ENCODE measurements at places on chromosomes 4 and X.

DNA sequence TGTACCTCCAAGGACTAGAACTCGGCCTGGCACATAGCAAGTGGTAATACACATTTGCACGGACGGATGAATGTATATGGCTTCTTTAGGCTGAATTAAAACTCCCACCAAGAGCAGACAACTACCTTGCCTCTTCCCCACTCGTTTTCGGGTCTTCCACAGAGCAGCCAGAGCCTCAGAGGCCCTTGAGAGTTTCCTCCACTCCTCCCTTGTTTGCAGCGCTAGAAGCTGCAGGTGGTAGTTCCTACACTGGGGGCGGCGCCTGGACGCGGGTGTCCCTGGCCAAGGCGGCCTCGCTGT lies 10.2 kb upstream of the INTU start:
- DNase-seq, result no peak

- DNase-seq, result no peak
These were observed 110.1 kb downstream of the PGRMC2 start for GRCh38 chr4:128177498-128177897.

DNA sequence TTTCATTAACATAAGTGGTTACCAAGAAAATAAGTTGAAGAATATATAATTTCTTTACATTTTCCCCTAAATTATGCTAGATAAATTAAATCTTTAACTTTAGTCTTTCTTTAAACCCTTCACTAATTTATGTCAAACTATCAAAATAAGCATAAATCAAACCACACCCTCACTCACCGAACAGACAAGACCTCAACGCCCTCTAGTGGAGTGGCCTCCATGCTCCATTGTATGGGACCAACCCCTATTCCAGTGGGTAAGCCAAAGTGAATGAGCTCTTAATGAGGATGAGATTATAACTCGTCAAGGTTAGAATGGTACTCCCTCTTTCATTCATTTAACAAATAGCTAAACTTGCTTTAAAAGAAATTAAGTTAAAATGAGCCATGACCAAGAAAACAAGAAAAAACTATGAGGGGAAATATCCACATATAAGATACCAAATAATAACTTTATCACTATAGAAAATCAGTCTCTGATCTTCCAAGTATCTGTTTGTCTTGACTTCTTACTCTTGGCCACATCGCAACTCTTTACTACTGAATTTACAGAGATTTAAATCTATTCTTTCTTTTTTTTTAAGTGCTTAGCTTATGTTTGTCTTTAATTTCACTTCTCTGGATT lies 15.6 kb upstream of the BBS12 start:
- peak; percentile 50 for DNase-seq

DNA sequence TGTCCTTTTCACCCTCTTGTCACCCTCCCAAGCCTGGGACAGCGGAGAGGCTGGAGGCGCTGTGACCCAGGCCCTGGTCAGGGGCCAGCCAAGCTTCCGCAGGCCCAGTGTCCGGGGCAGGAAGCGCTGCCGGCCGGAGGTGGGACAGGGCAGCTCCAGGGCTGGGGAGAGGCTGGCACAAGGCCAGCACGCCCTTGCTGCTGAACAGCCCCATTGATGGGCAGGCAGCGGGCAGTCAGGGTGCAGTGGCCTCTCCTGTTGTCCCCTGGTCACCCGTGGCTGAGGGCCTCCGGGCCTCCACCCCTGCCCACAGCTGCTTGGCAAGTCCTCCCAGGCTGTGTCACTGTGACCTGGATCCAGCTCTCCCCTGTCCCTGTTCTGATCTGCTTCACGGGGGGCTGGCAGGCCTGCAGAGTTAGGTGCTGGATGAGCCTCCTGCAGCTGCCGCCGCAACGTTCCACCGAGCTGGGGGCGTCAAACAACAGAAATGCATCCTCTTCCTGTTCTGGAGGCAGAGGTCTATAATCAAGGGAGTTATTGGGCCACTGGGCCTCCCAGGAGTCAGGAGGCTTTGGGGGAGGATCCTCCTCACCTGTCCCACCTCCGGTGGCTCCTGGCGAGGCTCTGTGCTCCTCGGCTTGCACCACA lies 107.9 kb downstream of the PSAPL1 start:
- DNase-seq, result no peak

GRCh38 chr4:123083646-123084045 lies 161.2 kb upstream of the NUDT6 start:
- no peak for DNase-seq

- DNase-seq, result no peak
These were observed 141.6 kb upstream of the TENM3 start for GRCh38 chr4:182101618-182102017.

GRCh38 chr4:175413561-175413960 lies 398.5 kb downstream of the GPM6A start:
- no peak for DNase-seq

DNA sequence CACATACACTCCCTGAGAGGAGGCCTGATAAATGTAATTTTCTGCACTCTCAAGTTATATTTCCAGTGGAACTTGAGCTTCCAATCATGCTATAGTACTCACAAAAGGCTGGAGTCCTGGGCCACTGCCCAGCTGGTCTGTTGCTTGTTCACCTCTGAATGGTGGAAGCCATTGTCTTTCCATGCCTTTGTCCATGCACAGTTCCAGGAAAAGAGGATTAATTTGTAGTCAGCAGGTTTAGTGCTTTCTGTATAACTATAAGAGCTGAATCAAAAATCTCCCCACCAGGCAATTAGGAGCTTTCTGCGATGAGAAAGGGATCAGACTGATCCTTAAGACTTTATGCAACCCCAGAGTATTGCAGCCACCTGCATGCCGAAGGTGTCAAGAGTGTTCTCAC lies 195.4 kb upstream of the PGRMC2 start:
- no peak for DNase-seq

DNA sequence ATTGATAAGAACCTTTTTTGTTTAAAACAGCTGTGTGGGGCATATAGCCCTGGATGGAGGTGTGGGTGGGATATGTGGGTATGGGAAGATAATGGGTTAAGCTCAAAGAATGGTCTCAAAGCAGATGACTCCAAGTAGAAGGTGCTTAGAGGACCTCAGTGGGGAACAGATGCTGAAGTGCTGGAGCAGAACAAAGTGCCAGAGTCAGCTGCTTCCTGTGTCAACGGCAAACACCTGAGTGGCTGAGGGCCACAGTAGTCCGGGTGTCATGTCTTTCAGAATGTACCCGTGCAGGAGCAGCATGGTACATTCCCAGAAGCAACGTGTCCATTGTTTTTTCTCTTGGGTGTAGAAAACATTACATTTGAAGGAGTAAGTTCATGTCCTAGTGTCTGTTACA lies 210.6 kb downstream of the CCNG2 start:
- no peak for DNase-seq

DNA sequence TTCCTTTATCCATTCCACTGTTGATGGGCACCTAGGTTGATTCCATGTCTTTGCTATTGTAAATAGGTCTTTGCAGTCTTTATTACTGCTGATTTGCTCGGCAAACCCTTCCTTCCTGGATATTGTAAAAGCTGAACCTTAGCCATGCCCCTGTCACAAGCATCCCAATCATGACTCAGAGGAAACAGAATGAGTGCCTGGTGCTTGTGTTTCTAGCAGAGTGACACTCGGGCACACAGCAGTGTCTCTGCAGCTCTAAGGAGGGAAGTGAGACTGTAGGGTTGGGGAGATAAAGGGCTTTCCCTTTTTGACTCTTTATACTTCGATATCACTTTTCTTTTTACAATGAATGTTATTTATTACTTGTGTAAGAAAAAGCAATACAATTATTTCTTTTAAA lies 83.3 kb downstream of the AKAP4 start:
- no peak for DNase-seq

GRCh38 chr4:87971866-87972265 lies 3.6 kb upstream of the SPP1 start:
- no peak for DNase-seq

- no peak for DNase-seq
These were observed 884 bp downstream of the IDH3G start for GRCh38 chrX:153793291-153793690.

DNA sequence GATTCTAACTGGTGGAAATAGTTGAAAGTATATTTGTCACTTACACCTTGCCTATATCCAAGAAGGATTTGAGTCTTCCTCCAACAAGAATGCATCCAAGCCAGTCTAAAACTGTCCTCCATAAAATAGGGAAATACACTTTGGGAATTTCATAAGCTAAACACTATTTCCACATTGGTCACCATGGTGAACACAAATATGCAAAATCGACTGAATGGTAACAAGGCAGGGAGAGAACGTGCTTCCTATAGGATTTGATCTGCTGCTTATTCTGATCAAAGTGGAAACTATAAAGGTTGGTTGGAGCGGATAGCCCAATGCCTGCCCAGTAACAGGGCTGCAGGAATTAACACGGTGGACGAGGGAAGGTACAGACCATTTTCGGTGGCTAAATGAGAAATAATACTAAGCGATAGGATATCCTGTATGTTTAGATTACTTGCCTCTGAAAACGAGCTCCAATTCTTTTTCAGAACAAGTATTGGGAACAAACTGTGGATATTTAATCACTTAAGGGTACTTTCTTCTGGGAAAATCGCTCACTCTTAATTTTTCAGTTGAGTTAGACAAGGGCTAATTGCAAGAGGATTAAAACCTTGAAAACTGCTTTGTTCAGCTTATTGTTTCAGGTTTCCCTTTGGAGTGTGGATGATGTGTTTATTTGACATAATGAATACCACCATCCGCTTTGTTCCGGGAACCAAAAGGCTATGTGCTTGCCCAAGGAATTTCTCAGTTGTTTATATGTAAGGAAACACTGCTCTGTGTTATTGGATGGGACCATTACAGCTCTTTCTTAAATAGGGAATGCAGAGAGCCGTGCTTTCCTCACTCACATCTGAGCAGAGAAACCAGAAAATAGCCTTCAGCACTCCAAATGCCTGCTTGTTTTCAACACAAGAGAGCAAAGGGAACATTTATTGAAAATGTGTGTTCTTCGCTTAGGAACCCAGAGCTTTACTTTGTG lies 194.4 kb downstream of the CBR4 start:
- no peak for DNase-seq

- no peak for DNase-seq
These were observed 3.4 kb upstream of the SPIN4 start for GRCh38 chrX:63354484-63354883.
